ENCODE measurements at places on chromosomes 3 and 15.

GRCh38 chr15:85005746-85006145 is 24.1 kb downstream of the PDE8A start:
- no peaks in the 10 kb centered on the region for H3K27me3 ChIP-seq
- H3K27ac ChIP-seq = no peak overlapping the region
- DNase-seq = no peak
- no peaks in the 10 kb centered on the region for H3K36me3 ChIP-seq

- no peak overlapping the region for H3K4me3 ChIP-seq
- no peaks in the 10 kb centered on the region for H3K36me3 ChIP-seq
- no peak for DNase-seq
- peaks cover 8% of the 10 kb centered on the region for H3K27me3 ChIP-seq
- no peak overlapping the region for H3K27ac ChIP-seq
- H3K4me1 ChIP-seq = no peaks in the 10 kb centered on the region
Measured at GRCh38 chr3:127124120-127124519, 68.8 kb upstream of the PRR23E start.

- H3K4me3 ChIP-seq = no peak overlapping the region
- no peaks in the 10 kb centered on the region for H3K4me1 ChIP-seq
- H3K36me3 ChIP-seq = no peaks in the 10 kb centered on the region
- no peak overlapping the region for H3K27ac ChIP-seq
Measured at GRCh38 chr3:189186101-189186500, 14.3 kb downstream of the TPRG1 start.

DNA sequence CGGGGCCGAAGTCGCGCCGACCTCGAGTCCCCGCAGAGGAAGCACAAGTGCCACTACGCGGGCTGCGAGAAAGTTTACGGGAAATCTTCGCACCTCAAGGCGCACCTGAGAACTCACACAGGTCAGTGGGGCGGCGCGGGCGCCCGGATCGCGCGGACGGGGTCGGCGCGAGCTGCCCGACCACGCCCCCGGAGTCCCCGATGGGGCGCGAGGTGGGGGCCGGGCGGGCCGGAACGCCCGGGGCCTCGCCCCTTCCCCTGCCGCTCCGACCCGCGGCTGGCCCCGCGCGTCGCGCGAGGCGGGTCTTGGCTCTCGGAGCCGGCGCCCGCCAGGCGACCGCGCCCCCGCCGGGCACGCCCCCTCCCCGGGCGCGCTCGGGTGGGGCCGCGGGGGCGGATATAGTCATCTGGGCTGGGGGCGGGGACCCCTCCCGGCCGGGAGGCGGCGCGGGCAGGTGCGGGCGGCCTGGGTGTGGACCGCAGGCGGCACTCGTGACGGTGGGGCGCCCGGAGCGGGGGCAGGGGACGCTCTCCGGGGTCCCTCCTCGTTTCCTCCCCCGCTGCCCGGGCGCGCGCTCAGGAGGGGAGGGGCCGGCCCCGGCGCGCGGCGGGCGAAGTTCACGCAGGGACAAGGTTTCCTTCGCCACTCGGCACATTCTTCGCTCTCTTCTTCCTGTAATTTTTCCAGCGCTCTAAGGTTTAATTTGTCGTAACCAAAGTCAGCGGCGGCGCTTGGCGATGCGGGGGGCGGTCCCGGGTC is 1.2 kb downstream of the KLF13 start:
- peaks cover 4% of the 10 kb centered on the region for H3K4me1 ChIP-seq
- peak overlapping the region; percentile 98 for H3K27ac ChIP-seq
- H3K36me3 ChIP-seq = no peaks in the 10 kb centered on the region
- peak; percentile 41 for DNase-seq
- peak overlapping the region; percentile 70 for H3K4me3 ChIP-seq

- H3K4me3 ChIP-seq = no peak overlapping the region
- H3K27me3 ChIP-seq = no peaks in the 10 kb centered on the region
- no peak overlapping the region for H3K27ac ChIP-seq
- DNase-seq = no peak
- H3K4me1 ChIP-seq = no peaks in the 10 kb centered on the region
Measured at GRCh38 chr3:56914646-56915045, 112.9 kb upstream of the ARHGEF3 start.

- no peaks in the 10 kb centered on the region for H3K4me1 ChIP-seq
- no peak overlapping the region for H3K27ac ChIP-seq
- H3K36me3 ChIP-seq = peaks cover 7% of the 10 kb centered on the region
Measured at GRCh38 chr3:130946882-130947281, 53.0 kb downstream of the ATP2C1 start.

GRCh38 chr3:120033596-120033995 is 60.7 kb downstream of the GSK3B start:
- H3K36me3 ChIP-seq = no peaks in the 10 kb centered on the region
- no peaks in the 10 kb centered on the region for H3K27me3 ChIP-seq
- no peak overlapping the region for H3K27ac ChIP-seq
- H3K4me1 ChIP-seq = no peaks in the 10 kb centered on the region
- no peak for DNase-seq

GRCh38 chr3:50652709-50653108 is 22.0 kb upstream of the DOCK3 start:
- H3K4me1 ChIP-seq = no peaks in the 10 kb centered on the region
- no peak overlapping the region for H3K27ac ChIP-seq
- no peaks in the 10 kb centered on the region for H3K36me3 ChIP-seq
- no peak overlapping the region for H3K4me3 ChIP-seq
- no peaks in the 10 kb centered on the region for H3K27me3 ChIP-seq

Data from breast epithelium (tissue), 4 donors.